ENCODE measurements at places on chromosomes 7 and 10.

GRCh38 chr10:29668628-29669027, 33.9 kb upstream of the SVIL start:
- DNase-seq = no peak

DNA sequence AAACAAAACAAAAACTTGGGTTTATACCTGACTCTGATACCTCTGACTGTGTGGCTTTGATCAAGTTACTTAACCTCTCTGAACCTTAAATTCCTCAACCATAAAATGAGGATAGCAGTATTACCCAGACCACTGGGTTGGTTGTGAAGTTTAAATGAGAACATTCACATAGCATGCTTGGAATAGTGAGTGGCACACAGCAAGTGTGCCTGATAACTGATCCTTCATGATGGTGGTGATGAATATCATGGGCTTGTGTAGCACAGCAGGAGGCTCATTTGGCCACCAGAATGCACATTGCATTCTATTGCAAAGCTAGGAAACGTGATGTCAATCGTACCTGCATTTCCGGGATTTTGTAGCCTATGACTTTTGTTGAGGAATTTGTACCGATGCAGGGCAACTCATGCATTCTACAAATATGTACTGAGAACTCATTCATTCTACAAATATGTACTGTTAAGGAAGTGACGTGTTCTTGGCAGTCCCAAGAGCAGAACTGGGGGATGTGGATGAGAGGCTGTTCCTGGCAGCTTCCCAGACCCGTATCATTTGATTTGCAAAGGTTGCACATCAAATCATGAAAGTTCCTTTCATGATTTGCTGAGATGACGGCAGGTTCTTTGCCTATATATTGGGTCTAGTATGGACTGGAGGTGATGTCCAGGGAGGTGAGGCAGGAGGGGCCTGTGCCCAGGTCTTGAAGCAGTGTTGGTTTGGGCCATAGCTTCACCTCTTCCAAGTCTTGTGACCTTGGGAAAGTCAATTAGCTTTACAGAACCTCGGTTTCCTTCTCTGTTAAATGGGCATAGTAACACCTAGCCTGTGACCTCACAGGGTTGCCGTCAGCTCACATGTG, 94.6 kb upstream of the SMNDC1 start:
- no peak for DNase-seq

DNA sequence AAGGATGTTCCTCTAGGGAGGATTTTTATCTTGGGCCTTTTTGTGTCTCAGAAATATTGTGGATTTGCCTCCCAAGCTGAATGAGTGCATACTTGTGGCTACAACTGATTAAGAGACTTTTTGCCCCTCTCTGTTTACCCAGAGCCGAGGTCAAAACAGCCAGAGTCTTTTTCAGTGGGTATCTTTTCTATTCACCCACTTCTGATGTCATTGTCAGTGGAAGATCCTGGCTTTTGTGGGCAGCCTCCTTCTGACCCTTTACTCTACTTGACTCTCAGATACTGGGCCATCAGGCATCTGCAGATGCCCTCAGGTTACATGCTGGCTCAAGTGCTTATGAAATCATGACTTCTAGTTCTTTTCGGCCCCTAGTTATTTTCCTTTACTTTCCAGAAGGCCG, 19.6 kb upstream of the PIP4K2A start:
- no peak for DNase-seq

DNA sequence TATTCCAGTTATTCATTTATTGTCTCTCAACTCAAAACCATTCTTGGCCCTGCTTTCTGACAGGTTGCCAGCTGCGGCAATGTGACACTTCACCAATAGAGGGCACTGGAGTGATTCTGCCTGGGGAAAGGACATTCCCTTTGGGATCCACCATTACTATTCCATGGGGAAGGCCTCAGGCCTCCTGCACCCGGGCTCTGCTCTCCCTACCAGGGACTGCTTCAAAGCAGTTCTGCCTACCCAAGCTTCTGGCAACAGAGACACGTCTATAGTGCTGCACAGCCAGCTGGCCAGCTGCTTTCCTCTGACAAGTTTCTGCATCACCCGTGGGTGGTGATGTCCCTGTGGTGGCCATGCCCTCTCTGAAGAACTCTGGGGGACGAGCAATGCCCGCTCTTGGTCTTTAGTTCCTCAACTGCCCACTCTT, 163.8 kb downstream of the ELMO1 start:
- no peak for DNase-seq

GRCh38 chr7:47262881-47263280, 319.0 kb downstream of the TNS3 start:
- no peak for DNase-seq

- no peak for DNase-seq
Measured at GRCh38 chr7:79284211-79284610, 169.3 kb downstream of the MAGI2 start.

GRCh38 chr7:556837-557557, 37.4 kb upstream of the PDGFA start:
- no peak for DNase-seq

GRCh38 chr7:130069179-130069977, 956 bp upstream of the KLHDC10 start:
- DNase-seq = no peak

- no peak for DNase-seq
Measured at GRCh38 chr10:132929953-132930548, 12.3 kb downstream of the CFAP46 start.

GRCh38 chr10:64444564-64444963, 923.4 kb downstream of the REEP3 start:
- DNase-seq = no peak

DNA sequence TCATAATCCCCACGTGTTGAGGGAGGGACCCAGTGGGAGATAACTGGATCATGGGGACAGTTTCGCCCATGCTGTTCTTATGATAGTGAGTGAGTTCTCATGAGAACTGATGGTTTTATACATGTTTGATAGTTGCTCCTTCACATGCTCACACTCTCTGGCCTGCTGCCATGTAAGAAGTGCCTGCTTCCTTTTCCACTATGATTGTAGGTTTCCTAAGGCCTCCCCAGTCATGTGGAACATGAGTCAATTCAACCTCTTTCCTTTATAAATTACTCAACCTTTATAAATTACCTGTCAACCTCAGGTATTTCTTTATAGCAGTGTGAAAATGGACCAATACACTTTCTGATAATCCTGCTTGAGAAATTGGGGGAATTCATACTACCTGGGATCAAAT, 80.2 kb downstream of the ZNF37A start:
- no peak for DNase-seq

GRCh38 chr10:62815381-62816075, 638 bp downstream of the EGR2 start:
- no peak for DNase-seq

GRCh38 chr7:24757353-24758275, at the start of gene GSDME:
Gene GSDME, minus strand, starts transcription at chr7:24757464. Its CDS starts 7,690 bp downstream, at chr7:24749774.
- no peak for DNase-seq

DNA sequence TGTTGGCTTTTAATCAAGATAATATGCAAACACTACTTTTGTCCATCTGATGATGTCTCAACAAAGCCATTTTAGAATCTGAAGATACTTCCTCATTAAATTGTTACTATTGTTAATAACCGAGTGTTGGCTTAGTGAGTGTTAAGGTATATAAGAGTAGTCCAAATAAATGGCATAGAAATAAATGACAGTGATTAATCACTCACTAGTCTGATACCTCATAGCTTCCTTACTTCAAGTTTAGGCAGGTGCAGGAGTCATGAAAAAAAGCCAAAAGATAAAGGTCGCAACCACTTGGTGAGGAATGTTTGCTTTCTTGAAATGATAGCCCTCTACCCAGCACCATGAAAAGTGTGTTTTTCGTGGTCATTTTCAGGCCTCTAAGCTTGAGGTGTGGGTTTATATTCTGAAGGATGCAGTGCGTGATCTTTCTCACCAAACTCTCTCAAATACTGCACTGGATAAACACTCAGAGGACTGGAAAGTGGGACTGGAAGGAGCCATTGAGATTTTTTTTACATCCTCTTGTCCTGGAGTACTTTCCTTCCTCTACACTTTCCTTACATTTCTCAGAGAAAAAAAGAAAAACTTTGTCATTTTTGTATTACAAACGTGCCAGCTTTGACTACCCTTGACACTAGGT, 138.1 kb downstream of the KIAA1217 start:
- no peak for DNase-seq

DNA sequence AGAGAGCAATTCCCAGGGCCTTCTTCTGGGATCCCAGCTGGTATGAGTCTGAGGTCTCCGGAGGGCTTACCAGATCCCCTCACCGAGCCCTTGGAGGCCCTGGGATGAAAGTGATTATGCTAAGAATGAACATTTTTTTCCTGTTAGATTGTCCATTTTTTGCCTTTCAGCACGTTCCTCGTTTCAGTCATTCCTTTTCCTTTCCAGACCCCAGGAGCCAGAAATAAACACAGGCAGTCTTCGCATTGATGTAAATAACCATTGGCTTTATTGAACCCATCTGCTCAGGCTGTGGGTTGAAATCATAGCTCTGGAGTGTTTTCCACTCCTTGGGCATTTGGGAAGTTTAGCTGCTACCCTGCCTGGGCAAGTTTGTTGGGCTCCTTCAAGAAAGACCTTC, 320.9 kb upstream of the AUTS2 start:
- DNase-seq = no peak

DNA sequence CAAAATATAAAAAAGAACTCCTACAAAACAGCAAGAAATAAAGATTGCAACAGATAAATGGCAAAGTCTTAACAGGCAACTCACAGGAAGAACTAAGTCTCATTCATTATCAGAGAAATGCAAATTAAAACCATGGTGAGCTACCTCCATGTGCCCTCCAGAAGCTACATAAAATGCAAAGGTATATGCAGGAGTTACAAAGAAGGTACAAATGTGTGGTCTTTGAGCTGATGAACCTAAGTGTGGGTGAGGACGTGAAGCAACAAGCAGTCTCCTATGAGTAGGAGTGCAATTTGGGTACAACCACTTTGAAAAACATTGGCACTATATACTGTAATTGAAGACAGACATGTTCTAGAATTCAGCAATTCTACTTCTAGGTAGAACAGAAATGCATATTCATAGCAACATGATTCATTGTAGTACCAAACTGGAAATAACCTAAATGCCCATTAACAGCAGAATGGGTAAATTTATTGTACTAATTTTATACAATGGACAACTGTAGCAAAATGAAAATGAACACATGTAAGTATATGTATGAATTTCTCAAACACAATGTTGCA, 61.6 kb upstream of the KCNMA1 start:
- DNase-seq = no peak

DNA sequence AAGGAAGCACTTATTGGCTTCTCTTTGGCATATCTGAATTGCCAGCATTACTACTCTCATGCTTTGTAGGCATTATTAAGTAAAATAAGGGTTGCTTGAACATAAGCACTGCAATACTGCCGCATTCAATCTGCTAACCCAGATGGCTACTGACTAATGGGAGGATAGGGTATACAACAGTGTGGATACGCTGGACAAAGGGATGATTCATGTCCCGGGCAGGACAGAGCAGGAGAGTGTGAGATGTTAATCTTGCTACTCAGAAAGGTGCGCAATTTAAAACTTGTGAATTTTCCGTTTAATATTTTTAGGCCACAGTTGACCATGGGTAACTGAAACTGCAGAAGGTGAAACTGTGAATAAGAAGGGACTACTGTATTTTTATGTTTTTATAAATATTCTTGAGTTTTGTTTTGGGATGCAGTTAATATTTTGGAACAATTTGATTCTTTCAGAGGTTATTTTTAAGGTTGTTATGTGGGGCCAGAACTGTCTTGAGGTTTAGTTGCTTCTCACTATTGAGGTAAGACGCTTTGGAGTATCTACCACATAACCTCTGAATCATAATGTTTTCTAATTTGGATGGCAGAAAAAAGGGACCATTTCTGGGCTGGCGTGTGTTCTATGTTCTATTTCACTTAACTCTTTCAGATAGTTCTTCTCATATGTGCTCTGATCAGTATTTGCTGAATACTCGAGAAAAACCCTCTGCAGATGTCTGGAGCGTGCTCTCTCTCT, 75.7 kb upstream of the SYPL1 start:
- no peak for DNase-seq

- no peak for DNase-seq
Measured at GRCh38 chr7:47992446-47992845, 13.0 kb upstream of the HUS1 start.

- no peak for DNase-seq
Measured at GRCh38 chr10:128528781-128529180, 402.6 kb upstream of the MKI67 start.

GRCh38 chr10:115624448-115624847, 531.3 kb downstream of the ATRNL1 start:
- no peak for DNase-seq

GRCh38 chr10:1538121-1538520, 199.2 kb downstream of the ADARB2 start:
- DNase-seq = no peak

- DNase-seq = no peak
Measured at GRCh38 chr7:4182605-4183300, 499.3 kb upstream of the FOXK1 start.

- no peak for DNase-seq
Measured at GRCh38 chr7:135673360-135673706, 11.0 kb downstream of the STMP1 start.

GRCh38 chr7:108328174-108328651, 128.0 kb downstream of the NRCAM start:
- DNase-seq = no peak

- DNase-seq = no peak
Measured at GRCh38 chr10:107544706-107545520, 380.4 kb upstream of the SORCS1 start.

- no peak for DNase-seq
Measured at GRCh38 chr7:144468990-144469732, 65.7 kb upstream of the NOBOX start.

DNA sequence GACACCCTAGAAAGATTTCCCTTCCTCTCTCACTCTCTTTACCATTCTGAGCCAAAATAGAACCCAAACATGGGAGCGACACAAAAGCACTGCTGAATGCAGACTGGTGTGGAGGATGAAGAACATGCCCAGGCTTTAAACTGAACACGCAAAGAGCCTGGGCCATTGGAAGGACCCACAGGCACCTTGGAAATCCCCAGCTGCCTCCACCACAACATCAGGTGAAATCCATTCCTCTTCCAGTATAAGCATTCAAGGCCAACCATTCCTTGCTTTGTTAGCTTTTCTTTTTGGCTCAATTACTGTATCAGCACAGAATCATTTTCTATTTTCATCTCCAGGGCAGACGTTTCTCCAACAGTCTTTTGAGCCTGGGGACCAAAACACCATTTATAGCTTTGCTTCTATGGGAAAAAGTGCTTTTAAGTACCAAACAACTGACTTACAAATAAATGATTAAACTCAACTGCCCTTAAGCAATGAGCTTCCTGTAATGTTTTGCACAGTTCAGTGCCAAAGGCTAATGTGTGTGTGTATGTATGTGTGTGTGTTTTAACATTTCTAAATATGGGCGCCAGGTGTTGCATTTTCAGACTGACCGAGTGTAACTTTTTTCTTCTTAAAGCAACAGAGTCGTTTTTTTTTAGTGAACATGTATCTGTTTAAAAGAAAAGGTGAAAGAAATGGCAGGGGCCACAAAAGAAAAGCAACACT, 16.2 kb upstream of the BLNK start:
- no peak for DNase-seq

- no peak for DNase-seq
Measured at GRCh38 chr7:90111-91063, 102.0 kb upstream of the FAM20C start.

GRCh38 chr10:109417803-109418202, 505.5 kb downstream of the XPNPEP1 start:
- DNase-seq = no peak
